T-helper 22 cell (primary cell): ENCODE measurements at places on chromosomes 16 and 17.

GRCh38 chr17:81536299-81537290, 8.4 kb downstream of the FSCN2 start:
- DNase-seq: no peak

GRCh38 chr17:45971698-45972141, 27.3 kb upstream of the STH start:
- no peak for DNase-seq

DNA sequence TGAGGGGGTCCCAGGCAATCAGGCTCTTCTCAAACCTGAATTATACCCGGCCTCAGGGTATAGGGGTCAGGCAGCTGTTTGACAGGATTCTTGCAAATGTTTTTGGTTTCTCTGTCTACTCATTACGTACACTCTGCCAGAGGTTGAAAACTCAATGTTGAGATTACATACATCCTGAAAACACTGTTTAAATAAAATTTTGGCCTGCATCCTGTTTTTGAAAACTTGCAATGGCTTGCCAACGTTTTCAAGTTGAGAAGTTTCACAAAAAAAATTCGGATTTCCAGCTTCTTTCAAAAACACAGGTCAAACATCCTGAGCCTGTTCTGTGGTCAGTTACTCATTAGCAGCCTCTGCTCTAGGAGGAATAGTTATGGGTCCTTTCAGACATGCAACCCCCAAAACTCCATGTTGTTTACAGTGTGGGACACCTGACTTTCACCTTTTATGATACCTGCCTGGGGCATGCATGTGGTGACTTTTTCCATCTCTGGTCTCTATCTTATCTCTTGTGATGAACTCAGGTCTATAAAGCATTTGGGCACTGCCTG, 577.8 kb downstream of the WWOX start:
- DNase-seq: no peak

- no peak for DNase-seq
These were observed 72.3 kb upstream of the LHX1 start for GRCh38 chr17:36864827-36865430.

GRCh38 chr17:46782250-46782953, 36.1 kb downstream of the WNT3 start:
- DNase-seq: no peak
